Activated CD8-positive, alpha-beta memory T cell treated with anti-CD3 and anti-CD28 coated beads, Interleukin-2, amount 50 U/mL, for 4 hours (primary cell): ENCODE measurements at places on chromosomes 7 and 10.

GRCh38 chr7:45977256-45977780, 56.2 kb upstream of the IGFBP3 start:
- DNase-seq: no peak

GRCh38 chr10:24417053-24417452, 208.1 kb downstream of the KIAA1217 start:
- DNase-seq: no peak

DNA sequence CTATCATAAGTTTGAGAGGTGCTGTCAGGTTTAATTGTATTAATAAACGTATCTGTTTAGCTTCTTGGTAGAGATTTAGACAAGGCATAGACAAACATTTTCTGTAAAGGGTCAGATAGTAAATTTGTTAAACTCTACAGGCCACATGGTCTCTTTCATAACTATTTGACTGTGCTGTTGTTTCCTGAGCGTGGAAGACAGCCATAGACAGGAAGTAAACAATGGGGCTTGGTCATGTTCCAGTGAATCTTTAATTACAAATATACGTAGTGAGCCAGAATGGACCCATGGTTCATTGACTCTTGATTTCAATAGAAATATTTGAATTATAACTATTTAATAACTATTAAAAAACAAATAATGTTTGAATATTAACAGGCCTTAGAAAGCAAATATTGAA, 451.1 kb downstream of the SH2D4B start:
- DNase-seq: no peak

DNA sequence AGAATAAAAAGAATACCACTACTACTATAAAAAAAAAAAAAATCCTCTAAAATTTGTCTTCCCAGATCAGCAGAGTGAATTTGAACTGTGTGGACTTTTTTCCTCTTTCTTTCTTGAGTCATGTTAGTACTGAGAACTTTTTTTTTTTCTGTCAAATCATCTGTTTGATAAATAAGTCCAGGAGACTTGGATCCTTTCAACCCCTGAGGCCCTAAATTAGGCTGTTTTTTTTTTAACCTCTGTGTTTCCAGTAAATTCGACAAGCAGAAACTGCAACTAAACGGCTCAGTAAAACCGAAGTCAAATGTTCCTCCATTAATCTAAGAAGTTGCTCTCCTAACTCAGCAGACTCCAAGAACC, 2.7 kb downstream of the MAP3K8 start:
- no peak for DNase-seq

- no peak for DNase-seq
These were observed 12.5 kb upstream of the KLHL7 start for GRCh38 chr7:23093111-23093510.

GRCh38 chr10:9075420-9075819, 1020.9 kb downstream of the GATA3 start:
- DNase-seq: no peak
